ENCODE measurements at places on chromosomes 5 and 9.

- no peak for DNase-seq
Measured at GRCh38 chr5:77080905-77081304, 6.2 kb downstream of the ZBED3 start.

GRCh38 chr5:124582561-124582840 is 163.9 kb downstream of the ZNF608 start:
- DNase-seq, result no peak

DNA sequence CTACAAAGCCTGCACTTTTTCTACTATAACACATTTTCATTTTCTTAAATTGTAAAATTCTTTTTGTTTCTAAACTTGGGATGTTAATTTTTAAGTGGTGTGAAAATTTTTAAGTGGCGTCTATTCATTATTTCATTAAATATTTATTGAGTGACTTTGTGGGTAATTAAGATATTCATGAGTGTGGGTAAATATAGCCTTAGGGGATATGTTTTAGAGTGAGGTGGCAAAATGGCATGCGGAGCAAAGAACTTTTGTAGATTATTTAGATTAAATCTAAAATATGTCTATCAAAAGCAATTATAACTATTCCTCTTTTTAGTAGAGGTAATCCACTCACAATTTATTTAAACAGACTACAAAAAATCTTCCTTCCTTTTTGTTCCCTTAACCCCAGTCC is 188.4 kb downstream of the PCSK1 start:
- DNase-seq, result no peak

- no peak for DNase-seq
Measured at GRCh38 chr5:15320871-15321270, 179.1 kb upstream of the FBXL7 start.

All from activated T-helper 1 cell treated with anti-CD3 and anti-CD28 coated beads, Interleukin-2, amount 50 U/mL, for 16 hours (primary cell).